ENCODE measurements at places on chromosomes 2 and 18.
A peak's percentile ranks its signal among the peaks of the same experiment; 100 is the strongest.

GRCh38 chr2:120563616-120564015 is 172.1 kb upstream of the GLI2 start:
- DNase-seq = no peak

- DNase-seq = no peak
Observed at GRCh38 chr2:205369813-205370212, 312.5 kb upstream of the NRP2 start.

- no peak for DNase-seq
Observed at GRCh38 chr18:80202264-80202998, 44.9 kb downstream of the PARD6G start.

DNA sequence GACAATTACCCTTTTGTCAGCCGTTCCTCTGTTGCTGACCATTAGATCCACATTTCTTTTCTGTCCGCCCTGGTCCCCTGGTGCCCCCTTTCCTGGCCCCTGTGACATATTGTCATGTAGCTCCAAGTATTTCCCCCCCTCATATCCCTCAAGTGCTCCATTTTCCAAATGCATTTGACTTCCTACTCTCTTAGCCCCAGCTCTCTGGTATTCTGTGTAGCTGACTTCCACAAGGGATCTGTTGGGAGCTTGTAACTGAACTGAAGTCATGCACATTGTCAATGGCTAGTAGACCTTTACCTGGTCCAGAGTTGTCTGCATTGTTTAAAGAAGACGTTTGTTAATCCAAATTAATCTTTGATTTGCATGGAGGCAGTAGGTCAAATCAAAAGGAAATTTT is 34.8 kb downstream of the LIPG start:
- DNase-seq = peak; percentile 85

DNA sequence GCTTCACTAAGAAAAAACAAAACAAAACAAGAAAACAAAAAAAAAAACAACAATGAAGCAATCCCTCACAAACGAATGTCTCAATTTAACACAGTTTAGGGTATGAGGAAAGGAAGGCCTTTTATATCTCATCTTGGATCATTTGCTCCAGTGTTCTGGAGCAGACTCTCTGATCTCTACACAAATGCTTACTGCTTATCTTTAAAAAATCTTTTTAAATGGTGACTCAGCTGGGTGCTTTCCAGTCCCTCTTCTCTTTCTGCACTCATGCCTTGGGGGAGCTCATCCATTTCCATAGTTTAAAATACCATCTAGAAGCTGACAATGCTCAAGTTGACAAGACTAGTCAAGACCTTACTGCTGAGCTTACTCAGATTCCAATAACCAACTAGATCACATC is 56.2 kb downstream of the ETAA1 start:
- no peak for DNase-seq

GRCh38 chr2:69499242-69499641 is 62.0 kb upstream of the NFU1 start:
- no peak for DNase-seq

- DNase-seq = no peak
Observed at GRCh38 chr2:16615687-16616615, 49.7 kb downstream of the CYRIA start.

GRCh38 chr2:146982393-146982846 is 862.4 kb upstream of the ACVR2A start:
- DNase-seq = no peak

- DNase-seq = no peak
Observed at GRCh38 chr18:48800466-48800865, 150.3 kb downstream of the SMAD7 start.

GRCh38 chr2:118003396-118003824 is 10.5 kb downstream of the CCDC93 start:
- DNase-seq = peak; percentile 73

DNA sequence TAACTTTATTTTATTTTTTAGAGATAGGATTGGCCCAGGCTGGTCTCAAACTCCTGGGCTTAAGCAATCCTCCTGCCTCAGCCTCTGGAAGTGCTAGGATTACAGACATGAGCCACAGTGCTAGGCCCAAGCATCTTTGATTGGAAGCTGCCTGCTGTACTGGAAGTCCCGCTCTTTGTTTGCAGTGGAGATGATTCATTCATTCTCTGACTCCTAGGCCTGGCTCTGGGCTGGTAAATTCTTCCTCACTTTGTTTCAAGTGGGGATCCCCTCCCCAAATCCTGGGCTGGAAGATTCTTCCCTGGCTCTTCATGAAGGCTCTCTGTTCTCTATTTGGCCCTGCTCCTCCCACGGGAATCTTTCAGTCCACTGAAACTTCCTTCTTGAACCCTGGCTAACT is 81.9 kb downstream of the NEURL3 start:
- DNase-seq = no peak
